ENCODE measurements at places on chromosomes 7 and 10.

DNA sequence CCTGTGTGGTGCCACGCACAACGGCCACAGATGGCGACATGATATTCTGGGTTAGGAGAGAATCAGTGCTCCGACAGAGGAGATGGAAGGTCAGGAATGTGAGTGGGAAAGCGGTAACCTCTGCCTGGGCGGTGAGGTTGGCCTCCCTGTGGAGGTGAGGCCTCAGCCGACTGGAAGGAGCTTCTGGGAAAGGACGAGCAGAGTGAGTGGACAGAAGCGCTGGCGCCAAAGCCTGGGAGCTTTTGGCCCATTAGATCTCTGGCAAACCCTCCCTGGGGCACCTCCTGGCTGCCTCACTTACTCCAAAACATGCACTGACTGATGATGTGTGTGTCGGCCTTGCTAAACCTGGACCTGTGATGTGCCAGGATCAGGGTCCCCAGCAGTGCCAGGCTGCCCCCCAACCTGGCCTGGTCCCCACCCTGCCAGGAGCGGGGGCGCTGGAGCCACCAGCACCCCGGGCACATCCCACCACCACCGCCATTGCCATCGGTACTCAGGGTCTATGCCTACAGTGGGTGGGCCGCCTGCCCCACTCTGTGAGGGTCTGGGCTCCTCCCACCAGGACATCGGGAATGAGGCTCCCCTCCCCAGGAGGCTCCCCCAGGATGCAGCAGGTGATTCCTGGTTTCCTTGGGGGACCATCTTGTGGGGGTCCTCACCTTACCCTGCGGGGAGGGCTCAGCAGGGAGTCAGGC lies 51.0 kb downstream of the RASGEF1A start:
- no peak for DNase-seq

DNA sequence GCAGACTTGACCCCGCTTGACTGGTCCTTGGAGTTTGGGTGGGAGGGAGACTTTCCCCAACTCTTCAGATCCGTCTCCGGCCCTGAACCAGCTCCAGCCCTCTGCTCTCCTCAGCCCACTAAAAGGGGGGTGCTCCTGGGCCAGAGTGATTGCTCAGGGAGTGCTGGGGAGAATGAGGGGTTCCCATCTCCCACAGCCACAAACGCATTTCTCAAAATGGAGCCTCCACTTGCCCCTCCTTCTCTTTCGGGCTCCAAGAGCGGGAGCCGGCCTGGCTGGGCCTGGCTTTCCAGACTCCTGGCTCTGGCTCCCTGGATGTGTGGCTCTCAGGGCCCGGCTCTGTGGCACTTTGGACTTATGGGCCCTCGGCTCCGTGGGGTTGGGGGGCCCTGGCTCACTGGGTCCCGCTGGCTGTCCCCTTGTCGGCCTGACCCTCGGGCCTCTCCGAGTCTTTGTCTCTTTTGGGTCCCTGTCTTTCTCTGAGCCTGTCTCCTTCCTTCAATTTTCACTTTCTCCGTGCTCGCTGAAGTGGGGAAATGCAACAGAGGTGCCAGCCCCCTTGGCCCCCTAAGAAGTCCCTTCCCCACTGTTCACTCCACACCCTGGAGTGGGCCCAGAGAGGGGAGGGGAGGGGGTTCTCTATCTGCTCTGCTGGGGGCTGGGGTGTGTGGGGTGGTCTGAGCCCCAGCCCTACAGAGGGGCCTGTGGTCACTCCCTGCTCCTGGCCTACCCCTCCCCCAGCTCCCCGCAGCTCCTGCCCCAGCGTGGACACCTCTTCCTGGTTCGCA lies 713 bp downstream of the LZTS2 start:
- no peak for DNase-seq

DNA sequence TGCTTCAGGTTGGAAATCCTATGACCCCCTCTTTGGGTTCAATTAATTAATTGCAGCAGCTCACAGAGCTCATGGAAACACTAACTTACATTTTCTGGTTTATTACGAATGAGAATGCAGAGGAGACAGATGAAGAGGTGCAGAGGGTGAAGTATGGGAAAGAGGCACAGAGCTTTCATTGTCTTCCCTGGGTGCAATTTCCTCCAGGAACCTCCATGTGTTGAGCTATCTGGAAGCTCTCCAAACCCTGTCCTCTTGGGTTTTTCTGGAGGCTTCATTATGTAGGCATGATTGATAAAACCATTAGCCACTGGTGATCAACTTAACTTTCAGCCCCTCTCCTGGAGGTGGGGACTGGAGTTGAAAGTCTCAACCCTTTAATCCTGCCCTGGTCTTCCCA lies 133.0 kb upstream of the AUTS2 start:
- no peak for DNase-seq

- no peak for DNase-seq
Measured at GRCh38 chr7:14218338-14218737, 228.9 kb upstream of the ETV1 start.
